Fibroblast of gingiva (primary cell): ENCODE measurements at places on chromosomes 7 and 10.

DNA sequence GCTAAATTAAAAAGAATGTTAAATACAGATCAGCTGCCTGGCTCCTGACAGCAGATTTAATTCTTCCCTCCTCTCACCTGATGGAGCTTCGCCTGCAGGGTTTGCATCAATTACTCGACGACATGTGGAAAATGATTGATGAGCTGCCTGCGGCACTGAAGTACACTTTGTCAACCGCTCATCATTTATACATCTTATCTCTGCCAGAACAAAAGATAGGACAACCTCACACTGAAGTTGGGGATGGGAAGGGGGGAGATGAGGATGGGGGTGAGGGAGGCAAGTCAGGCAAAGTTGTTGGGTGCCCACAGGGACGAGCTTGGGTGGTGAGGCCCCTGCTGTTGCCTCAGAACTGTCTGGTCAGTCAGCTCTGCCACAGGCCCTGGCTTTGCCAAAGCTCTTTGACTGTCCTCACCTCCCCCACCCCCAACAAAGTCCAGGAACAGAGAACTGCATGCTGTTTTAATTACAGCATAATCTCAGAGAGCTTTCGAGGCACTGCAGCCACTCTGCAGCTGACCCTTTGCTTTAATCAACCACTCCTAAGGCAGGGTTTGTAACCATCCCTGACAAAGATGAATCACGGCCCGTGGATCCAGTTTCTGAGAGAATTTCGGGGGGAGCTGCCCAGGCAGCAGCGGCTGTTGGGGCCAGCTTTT, 702.3 kb downstream of the LRMDA start:
- peak; percentile 87 for DNase-seq

- no peak for DNase-seq
Measured at GRCh38 chr7:22422831-22423615, 66.1 kb upstream of the RAPGEF5 start.

DNA sequence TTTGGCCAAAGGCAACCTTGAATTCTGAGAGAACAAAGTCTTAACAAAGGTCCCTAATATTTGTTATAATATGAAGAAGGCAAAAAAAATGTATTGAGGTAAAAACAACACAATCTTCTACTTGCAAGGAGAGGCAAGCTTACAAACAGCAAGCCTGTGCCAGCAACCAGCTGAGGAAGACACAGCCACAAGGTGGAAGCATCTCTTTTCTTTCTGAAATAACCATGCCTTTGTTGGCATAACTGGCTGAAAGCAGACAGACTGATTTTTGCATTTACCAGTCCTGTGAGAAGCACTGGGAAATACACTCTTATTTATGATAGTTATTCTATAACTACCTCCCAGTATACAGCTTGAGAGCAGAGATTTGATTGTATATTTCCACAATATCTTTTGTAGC, 292.0 kb downstream of the PHTF2 start:
- no peak for DNase-seq

DNA sequence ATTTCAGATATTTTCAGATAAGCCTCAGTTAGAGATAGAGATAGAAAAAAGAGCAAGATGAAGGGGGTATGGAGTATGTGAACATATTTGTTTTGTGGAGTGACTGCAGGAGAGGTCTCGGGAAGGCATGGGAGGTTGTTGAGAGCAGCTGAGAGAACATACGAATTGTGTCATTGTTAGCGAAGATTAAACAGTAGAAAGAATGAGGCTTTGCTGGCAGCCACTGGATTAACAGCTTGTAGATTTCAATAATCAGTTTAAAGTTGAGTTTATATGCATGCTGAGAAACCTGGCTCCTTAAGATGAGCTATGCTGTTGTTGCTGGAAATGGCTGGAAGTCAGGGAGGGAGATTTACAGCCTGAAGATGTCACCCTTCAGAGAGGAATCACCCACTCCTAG, 100.9 kb upstream of the SORCS3 start:
- DNase-seq, result no peak

DNA sequence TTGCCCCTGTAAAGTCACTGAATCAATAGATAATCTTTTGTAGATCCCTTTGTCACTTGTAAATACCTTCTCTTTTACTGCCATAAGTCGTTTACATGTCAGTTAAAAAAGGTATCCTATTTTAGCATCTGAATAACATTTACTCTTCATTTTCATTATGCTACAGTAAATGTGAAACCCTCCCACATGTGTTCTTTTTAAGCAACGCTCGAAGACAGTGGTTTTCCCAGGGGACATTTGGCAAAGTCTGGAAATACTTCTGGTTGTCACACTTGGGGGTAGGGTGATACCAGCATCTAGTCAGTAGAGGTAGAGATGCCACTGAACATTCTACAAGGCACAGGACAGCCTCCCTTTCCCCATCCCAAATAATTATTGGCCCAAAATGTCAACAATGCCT, 23.7 kb downstream of the ATAD1 start:
- DNase-seq, result peak; percentile 59

DNA sequence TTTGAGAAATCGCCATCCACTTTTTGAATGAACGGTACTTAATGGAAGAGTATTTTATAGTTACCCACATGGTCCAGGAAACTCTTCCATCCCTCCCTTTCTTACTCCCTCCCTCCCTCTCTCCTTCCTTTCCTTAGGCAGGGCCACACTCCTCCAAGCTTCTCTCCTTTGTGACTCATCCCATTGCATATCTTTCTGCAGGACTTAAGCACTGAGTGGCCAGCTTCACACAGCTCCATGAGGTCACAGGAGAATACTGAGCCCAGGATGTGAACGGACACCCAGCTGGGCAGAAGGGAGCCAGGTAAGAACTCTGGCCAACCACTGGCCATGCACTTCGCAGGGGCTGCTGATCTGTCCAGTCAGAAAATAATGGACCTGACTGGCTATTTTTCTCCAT, 189.7 kb upstream of the ADCY1 start:
- DNase-seq, result no peak

- no peak for DNase-seq
Measured at GRCh38 chr7:139393621-139394211, 34.0 kb downstream of the LUC7L2 start.

DNA sequence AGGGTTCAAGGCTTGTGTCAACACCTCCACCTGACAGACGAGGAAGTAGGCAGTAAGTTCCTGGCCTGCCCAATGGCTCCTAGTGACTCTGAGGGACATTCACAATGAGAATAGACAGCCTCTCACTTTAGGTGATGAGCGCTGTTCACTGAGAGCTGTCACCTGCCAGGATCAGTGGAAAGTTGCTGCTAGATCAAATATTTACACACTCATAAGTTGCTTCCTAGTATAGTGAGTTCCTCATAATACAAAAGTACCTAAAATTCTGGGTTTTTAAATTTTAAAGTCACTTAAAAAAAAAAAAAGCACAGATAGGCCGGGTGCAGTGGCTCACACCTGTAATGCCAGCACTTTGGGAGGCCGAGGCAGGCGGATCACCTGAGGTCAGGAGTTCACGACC, 320.8 kb downstream of the PRPF18 start:
- no peak for DNase-seq

DNA sequence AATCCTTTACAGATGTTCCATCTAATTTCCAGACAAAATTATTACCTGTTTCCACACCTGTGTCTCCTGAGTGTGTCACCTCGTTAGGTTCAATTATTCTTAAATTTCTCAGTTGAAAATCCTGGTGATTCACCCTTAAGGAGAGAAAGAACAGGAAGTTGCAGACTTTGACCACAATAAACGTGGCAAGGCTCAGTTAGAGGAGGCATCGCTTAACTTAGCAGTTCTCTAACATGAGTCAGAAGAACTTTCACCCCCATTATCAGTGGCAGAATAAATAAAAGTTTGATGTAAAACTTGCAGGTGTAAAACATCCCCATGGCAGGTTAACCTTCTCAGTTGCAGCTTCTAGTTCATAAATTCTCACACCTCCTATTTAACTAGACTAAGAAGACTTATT, 8.3 kb downstream of the XPNPEP1 start:
- peak; percentile 67 for DNase-seq

DNA sequence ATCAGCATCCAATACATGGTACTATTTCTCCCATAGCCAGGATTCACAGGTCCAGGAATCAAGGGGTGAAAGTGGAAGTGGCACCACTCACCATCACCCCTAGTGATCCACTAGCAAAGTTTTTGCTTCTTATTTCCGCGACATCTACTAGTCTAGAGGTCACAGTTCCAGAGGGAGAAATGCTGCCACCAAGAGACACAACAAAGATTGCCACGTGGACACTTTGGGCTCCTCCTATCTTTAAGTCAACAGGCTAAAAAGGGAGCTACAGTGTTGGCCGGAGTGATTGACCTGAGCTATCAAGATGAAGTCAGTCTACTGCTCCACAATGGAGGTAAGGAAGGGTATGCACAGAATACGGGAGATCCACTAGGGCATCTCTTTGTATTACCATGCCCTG, 178.2 kb downstream of the AKR1D1 start:
- DNase-seq, result no peak

DNA sequence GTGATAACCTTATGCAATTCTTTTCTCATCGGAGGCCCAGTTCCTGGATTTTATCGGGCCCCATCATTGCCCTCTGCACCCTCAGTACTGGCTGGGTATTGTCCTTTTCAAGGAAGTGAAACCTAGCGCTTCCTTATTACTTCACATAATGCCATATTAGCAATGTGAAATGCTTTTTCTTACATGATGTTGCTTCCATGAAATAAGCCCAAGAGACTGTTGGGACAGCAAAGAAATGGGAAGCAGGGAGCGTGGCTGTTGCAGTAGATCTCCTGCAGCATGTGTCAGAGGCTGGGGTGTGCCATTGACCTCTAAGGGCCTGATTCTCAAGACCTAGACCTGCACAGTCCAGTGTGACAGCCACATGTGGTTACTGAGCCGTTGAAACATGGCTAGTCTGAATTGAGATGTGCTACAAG, 8.1 kb downstream of the CHN2 start:
- no peak for DNase-seq

DNA sequence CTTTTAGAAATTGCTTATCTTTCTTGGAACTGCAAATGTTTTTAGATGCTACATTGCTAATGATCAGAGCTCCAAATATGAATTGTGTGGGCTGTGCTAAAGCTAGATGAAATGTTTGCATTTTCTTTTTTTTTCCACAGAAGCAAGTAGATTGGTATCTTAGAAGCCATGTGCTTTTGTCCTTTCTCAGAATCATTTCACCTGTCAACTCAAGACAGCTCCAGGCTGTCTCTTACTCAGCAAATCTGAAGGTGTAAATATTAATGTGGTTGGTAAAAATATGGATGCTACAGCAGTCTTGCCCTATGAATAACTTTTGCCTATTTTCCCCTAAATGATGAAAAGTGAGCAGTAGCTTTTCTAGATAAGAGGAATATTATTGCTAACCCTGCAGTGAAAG, 41.2 kb downstream of the AP3M1 start:
- DNase-seq, result no peak

GRCh38 chr7:156334636-156335035, 305.9 kb upstream of the RNF32 start:
- no peak for DNase-seq

GRCh38 chr10:125300937-125301336, 140.6 kb upstream of the CTBP2 start:
- no peak for DNase-seq

DNA sequence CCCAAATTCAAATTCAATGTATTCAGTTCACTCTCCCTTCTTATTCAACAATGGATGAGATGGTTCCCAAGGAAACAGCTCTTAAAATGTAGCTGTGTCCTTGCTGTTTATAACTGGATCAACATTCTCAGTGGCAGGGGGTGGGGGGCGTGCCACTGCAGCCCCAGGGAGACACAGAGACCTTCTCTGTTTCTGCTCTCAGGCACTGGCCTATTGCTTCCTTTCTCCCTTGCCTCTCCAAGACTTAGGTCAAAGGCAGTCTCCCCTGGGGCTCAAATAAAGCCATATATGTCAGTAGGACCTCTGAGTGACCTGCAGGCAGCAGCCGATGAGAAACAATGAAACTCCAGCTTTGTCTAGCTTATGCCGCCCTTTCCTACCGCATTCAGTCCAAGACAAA, 20.7 kb downstream of the VSTM4 start:
- DNase-seq, result no peak

DNA sequence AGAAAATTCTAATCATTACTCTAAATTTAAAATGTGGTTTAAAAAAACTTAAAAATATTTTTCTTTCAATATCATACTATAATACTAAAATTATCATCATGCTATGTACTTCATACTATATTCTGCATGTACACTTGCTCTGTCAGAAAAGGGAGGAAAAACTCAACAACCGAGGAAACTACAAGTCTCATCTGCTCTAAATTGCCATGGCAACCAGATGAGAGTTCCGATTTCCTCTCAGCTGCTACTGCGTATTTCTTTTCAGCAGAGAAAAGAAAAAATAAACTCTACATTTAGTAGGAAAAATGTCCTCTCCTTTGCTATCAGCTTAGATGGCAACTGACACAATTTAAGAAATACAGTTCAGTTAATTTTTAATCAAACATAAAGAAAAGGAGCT, 178.9 kb downstream of the SRPK2 start:
- no peak for DNase-seq

- DNase-seq, result no peak
Measured at GRCh38 chr10:104085801-104086400, at the start of gene COL17A1. TSS of gene COL17A1 (minus strand) at chr10:104085880. CDS start at chr10:104080673, 5,207 bp downstream.

DNA sequence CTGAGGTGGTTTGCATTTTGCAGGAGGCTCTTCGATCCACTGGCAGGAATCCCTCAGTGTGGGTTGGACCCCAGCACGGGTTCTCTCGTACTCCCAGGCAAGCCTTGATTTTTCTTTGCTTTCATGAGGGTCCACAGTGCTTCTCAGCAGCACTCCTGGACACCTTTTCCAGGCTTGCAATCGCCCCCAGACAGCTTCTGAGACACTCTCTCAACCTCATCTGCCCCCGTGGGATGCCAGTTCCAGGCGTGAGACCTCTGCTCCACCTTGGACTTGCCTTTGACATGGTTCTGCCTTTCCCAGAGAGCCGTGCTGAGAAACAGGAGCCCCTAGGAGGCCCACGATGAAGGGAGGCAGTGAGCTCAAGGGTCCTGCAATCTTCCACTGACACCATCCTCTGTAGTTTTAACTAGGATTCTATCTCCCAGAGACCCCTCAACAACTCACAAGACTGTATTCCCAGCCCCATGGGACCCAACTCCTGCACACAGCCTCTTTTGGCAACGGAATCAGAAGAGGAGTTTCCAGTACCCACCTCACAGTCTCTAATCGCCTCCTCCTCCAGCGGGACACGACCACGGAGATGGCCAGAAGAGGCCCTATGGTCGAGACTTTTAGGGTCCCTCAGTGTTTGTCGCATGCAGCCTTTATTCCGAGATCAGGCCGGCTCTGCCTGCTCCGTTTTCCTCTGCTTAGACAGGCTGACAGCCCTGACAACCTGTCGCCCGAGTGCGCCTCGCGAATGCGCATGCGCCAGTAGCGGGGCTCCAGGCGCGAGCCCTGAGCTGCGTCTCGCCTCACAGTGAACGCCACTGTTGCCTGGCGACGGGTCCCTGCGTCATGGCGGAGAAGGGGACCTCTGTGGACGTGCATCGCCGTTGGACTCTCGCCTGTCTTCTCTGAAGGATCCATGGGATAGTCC, 26.0 kb upstream of the ZNF273 start:
- DNase-seq, result no peak

DNA sequence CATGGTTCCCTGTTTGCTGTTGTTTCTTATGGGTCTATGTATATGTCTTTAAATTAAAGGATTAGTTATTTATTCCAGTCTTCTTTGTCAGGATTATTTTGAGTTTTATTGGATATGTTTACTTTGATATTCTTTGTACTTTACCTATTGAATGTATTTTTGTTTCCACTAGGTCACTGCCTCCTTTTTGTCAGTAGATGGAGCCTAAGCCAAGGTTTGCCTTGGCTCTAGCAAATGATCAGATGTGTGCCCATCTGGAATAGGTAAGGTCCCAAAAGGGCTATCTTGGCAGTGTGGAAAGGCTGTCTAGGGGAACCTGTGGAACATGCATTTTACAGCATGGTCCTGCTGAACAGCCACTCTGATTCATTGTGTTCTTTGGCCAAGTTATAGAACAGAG, 337.3 kb upstream of the GHITM start:
- no peak for DNase-seq

GRCh38 chr7:155071121-155071651, 1.1 kb downstream of the HTR5A start:
- DNase-seq, result no peak
